H7 (cell line): ENCODE measurements at places on chromosomes 13 and 19. TPM values are rescaled to one million over a fixed set of nuclear protein-coding genes. Genes with fewer than 3 reads are reported as not detected.

TNFSF11 gene
- total RNA-seq: 0.90 and 2.6 TPM in 2 replicates

DNA sequence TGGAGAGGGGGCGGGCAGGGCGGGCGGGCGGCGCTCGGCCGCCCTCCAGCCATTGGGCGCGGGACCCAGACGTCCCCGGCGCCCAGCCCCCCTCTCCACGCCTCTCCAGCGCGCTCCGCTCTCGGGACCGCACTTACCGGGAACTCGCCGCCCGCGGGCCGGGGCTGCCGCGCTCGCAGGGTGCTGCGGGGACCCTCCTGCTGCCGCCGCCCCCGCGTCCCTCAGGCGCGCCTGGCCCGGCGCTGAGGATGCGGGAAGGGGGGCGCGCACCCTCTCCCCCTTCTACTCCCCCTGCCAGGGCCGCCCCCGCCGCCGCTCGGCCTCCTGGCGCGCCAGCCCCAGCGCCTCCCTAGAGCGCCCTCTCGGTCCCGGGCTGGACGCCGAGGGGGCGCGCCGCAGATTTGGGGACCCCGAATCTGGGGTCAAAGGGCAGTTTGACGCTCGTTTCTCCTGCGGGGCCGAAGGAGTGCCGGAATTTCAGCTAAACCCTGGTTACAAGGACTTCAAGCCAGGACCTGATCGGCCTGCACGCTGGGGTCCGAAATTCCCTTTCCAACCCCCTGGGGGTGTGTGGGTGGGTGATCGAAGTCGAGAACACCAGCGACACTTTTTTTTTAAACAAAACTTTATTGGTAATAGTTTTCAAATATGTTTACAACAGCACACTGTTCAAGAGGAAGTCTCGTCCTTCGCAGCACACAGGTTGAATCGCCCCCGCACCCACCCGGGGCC lies 696 bp upstream of the SAMD1 start:
- peak; percentile 97 for DNase-seq

- DNase-seq: no peak
Measured at GRCh38 chr13:70255406-70255991, 147.2 kb upstream of the KLHL1 start.

ZNF414 gene
- total RNA-seq: 7.6 and 13.1 TPM in 2 replicates

PDE4C gene
- 0.52 and 1.4 TPM in 2 replicates for total RNA-seq

DNA sequence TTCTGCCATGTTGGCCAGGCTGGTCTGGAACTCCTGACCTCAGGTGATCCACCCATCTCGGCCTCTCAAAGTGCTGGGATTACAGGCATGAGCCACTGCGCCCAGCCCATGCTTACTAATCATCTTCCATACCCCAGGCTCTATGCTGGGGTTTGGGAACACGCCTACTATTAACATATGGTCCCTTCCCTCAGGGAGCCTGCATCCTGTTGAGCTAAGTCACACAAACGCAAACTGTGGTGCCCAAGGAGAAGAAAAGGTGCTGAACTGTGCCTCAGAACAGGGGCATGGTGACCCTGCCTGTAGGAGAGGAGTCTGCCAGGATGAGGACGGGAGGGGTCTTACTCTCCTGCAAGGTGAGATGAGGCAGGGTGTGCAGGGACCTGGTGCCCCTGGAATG lies 5.6 kb downstream of the MICOS13 start:
- no peak for DNase-seq

TMEM145 gene
- total RNA-seq: 0.38 and 0.41 TPM in 2 replicates

GAS6 gene
- total RNA-seq: 9.1 and 15.1 TPM in 2 replicates

GRCh38 chr13:51524829-51525566 lies 59.3 kb upstream of the WDFY2 start:
- DNase-seq: no peak

AZU1 gene
- total RNA-seq: 0.85 and 1.3 TPM in 2 replicates

DNA sequence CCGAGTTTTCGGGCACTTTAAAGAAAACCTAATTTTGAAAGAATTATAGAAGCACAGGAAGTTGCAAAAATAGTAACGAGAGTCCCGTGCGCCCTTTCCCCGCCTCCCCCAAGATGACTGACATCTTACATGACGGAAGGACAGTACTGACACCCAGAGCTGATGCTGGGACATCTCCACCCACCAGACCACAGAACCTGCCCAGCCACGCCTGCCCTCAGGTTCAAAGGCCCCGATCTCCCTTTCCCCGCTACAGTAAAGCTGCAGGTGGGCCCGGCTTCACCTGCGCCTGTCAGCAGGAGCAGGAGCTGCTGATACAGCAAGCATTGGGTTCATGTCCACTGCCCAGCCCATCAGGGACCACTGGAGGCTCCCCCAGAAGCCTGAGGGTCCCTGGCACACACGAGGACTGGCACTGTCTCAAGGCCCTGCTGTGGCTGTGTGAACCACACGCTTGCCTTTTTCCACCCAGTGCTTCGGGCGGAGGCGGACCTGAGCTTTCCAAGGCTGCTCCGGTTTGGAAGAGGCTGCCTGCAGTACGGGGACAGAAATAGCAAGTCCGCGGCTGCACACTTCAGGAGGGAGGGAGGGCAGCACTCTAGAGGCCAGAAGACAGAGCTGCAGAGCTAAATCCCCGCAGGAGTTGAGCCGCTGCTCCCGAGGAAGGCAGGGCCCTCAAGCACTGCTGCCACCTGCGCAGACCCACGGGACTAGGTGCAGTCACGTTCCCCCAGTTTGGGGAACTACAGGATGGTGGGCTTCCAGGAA lies 8.7 kb downstream of the MAP2K2 start:
- peak; percentile 35 for DNase-seq

DNA sequence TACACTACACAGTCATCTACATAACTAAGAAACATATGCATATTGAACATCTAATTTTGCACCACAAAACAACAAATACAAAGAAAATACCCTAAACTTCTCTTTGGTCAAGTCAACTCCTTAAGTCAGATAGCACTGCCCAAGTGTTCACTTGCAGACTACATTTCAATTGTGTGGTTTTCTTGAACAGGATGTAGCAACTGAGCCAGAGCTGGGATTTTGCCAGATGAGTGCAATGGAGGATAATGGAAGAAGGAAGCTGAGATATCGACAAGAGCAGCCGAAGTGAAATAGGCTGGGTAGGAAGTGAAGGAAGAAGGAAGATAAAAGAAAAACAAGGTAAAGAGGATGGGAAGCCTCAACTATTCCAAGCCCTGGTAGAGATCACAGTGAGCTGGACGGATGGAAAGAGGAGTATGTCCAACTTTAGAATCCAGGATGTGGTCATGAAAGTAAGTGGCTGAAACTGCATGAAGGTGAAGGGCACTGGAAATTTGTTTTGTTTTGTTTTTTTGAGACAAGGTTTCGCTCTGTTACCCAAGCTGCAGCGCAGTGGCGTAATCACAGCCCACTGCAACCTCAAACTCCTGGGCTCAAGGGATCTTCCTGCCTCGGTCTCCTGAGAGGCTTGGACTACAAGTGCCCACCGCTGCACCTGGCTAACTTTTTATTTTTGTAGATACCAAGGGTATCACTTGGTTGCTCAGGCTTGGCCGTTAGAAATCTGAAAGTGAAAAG lies 15.0 kb downstream of the NUFIP1 start:
- no peak for DNase-seq

LTBP4 gene
- total RNA-seq: 54.6 and 83.1 TPM in 2 replicates
